ENCODE measurements at places on chromosomes 13 and 19.

DNA sequence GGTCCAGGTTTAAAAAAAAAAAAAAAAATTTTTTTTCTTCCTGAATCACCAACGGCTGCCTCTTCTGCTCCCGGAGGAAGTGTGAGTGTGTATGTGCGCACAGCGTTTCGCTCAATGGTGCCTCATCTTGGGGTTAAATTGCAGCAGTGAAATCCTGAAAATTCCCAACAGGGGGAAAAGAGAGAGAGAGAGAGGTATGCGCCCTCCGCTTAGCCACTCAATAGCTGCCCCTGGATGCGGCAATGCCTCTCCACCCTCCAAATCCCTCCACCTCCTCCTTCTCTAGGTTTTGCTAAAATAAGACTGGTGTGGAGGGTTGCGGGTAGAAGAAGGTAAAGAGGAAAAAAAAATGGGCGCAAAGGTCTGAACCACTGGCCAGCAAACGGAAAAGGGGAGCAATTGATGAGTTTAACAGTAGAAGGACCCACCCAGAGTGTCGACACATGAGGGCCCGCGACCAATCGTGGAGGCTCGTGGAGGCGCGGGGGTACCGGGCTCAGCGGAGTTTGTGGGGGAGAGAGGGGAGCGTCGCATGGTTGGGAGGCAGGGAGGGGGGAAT lies 853 bp upstream of the CACNA1A start:
- no peak for DNase-seq

- DNase-seq, result peak; percentile 90
Observed at GRCh38 chr13:46796515-46797474, at the start of gene ESD. Gene ESD, minus strand, starts transcription at chr13:46797161. Its CDS starts 5,748 bp downstream, at chr13:46791413.

DNA sequence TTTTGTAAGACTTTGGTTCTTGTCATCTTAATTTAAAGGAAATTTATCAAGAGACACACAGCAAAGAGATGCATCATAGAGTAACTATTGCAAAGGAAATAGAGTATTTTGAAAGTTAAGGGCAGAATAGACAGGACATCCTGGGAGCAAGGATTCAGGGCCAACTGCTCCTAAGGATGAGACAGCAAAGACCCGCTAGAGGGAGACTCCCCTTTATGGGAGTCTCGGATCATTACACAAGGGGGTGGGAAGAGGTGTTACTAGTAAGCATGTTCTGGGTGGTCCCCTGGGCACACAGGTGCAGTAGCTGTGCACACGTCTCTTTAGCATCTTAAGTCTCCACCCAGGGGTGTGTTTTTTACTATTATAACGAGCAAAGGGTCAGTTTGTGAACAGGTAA lies 9.6 kb downstream of the ZSCAN5C start:
- no peak for DNase-seq

DNA sequence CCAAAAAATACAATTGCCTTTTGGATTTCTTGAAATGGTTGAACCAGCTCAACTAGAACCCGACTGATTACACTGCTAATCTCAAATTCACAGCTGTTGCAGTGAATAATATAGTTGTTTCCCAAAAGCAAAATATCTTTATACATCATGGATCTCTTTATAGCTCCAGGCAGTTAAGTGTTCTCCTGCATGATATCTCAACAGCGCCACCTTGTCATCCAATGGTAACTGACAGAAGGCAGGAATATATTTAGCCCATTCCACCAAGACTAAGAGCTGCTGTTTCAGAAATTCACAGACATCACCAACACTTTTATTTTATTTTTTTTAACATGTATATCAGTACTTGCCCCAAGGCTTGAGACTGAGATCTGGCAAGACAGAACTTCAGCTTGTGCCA lies 1141.0 kb upstream of the PRR20A start:
- DNase-seq, result no peak

GRCh38 chr19:46691104-46691503 lies 25.8 kb downstream of the PRKD2 start:
- no peak for DNase-seq

DNA sequence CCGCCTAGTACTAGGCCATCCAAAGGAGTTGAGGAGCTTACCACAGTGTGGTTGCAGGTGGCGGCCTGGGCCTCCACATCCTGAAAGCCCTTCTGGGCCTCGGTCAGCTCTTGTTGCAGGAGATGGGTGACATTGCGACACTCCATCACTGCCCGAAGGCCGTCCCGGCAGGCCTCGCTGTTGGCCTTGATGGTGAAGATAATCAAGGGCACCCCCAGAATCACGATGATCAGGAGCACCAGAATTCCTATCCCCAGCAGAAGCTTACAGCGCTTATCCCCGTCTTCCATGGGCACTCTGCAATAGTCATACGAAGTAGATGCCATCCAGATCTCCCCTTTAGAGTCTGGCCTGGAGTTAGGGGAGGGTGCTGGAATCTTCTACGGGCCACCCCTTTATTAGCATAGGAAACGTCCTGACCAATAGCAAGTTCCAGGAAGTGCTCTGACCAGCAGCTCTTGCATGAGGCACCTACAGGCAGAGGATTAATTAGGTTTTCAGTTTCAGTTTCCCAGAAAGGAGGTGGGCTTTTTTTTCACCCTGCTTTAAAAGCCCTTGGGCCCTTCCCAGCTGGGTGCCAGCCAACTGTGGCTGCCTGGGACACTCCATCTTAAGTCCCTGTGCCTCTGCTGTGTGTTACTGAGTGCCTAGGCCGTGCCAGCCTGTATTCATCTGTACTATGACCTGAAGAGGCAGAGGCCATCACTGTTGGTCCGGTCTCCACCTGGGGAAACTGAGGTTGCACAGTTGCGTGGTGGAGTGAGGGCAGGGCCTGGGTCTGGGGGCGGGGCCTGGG lies at the start of gene BST2:
TSS of gene BST2 (minus strand) at position 381 of the 796 bp plus-strand sequence. CDS start at position 326, 55 bp downstream.
- peak; percentile 85 for DNase-seq

- no peak for DNase-seq
Observed at GRCh38 chr19:12930002-12930645, 3.4 kb downstream of the FARSA start.

DNA sequence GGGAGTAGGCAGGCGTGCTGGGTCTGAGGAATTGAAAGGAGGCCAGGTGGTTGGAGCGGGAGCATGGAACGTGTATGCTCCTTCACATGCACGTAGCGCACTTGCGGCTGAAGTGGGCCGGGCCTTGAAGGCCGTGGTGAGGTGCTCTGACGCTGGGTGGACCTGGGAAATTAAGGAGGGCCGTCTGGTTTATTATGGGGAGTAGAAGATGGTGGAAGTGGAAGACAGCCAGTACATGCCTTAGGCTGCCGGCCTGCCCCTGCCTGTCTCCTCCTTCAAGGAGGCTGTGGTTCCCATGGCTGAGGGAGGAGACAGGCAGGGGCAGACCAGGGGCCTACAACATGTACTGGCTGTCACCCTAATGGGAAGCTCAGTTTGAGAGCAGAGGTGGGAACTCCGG lies 23.9 kb downstream of the GATAD2A start:
- no peak for DNase-seq

DNA sequence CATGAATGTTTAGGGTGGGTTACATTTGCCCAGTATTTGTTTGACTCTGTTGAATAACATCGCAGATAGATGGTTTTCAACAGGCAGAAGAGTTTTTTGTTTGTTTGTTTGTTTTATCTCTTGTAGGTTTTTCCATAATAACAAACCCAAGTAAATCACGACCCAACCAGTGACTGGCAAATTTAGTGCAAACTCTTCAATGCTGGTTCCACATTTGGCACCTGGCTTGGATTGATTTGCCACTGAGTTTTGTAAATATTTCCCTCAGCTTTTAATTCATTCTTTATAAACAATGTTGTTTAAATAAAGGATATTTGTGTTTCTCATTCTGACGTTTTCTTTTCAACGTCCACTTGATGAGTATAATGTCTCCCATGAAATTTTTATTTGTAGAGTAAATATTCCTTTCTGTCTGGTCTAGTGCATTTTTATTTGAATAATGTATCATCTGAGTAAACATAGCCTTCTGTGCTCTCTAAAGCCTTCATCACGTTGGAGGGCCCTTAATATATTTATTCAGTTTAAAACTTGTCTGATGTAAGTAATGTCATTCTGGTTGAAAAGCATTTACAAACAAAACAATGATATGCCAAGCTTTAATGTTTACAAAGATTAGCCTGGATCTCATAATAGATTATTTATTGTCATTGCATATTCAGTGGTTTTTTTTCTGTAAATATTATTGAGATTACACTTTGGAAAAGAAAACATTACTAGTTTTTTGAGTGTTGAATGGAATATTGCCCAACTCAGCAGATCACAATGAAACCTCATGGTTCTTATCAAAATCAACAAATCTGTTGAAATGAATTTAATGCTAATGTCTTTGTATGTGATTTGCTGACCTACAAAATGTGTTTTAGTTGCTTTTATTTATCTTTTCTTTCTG lies 90.4 kb upstream of the PEG3 start:
- no peak for DNase-seq

GRCh38 chr19:46463516-46463915 lies 7.8 kb downstream of the PNMA8A start:
- DNase-seq, result no peak

DNA sequence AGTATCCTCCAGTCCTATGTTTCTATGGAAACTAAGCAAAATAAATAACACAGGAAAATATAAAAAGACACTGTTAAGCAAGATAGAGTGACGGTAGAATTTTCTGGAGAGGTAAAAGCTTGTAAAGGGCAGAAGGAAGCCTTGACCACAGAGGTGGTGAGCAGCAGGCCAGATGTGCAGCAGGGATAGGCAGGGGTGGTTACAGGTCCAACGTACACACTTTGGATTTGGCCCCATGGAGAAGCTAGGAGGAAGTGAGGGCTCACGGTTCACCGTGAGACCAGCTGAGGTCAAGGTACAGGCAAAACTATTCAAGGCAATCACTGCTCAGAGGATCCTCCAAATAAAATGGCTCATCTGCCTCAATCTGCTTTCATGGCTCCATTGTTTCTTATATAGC lies 242.8 kb downstream of the B3GLCT start:
- DNase-seq, result no peak
